ENCODE measurements at places on chromosomes 1 and 21.

DNA sequence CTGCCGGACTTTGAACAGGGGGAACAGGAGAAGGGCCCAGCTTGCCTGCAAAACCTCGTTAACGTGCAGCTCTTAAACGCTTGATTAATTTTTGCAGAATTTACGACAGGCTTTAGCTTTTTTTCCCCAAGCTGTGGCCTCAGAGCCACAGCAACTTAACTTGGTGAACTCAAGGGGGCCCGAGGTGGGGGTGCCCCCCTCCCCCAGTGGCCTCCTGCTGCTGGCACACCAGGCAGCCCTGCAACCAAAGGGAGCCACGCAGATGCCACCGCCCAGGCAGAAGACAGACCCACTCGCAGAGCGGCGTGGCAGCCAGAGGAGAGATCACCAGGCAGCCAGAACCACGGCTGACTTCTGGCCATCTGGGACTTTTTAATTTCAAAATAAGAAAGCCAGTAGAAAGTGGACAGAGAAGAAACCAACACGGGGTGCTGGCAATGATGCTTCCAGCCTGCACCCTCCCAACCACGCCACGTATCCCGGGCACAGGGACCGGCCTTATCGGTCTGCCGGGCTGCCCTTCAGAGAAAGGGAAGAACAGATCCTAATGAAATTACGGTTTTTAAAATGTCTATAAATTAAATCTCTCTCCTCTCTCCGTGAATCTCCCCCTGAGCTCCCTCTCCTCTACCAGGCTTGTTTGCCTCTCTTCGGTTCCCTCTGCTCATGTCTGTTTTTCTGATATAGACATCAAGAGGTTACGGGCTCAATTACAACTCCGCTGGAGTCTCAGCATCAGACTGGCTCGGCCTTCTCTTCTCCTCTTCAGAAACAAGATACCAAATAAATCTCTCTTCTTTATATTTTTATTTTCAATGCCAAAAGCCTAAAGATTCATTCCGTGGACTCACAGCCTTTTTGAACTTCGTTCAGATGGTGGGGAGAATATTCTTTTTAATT is 6.4 kb downstream of the CASZ1 start:
- DNase-seq: no peak

DNA sequence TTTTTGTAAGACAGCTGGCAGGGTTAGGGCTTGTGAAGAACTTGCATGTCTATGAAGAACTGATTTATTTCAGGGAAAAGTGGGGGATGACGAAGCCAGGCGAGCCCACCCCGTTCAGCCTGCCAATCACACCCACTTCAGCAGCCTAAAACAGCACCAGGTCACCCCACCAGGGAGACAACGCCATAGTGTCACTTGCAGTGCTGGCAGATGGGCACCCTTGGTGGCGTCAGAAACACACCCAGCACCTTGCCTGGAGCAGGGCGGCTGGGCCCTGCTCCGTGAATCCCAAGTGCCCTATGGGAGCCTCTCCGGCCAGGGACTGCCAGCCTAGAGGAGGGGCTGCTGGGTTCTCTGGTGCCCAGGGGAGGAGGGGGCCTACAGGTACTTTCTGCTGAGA is 5.0 kb upstream of the NADK start:
- DNase-seq: peak; percentile 42

DNA sequence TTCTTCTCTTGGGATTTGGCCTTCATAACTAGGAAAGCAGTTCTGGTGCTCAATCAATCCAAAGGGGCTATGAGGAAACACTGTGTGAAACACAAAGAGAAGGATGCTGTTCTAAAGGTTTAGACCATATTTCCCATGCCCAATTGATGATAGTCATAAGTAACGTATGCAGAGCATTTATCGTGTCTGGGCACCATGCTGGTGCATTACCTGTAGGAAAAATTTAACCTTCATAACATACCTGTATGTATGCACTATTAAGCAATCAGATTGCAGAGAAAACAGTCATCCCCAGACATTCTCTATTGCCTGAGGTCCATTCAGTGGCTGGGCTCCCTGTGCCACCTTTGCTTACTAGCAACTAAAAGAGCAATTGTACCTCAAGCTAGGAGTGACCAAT is 381.4 kb downstream of the PLPP3 start:
- no peak for DNase-seq

- no peak for DNase-seq
Observed at GRCh38 chr1:153789478-153790034, 14.3 kb downstream of the SLC27A3 start.

DNA sequence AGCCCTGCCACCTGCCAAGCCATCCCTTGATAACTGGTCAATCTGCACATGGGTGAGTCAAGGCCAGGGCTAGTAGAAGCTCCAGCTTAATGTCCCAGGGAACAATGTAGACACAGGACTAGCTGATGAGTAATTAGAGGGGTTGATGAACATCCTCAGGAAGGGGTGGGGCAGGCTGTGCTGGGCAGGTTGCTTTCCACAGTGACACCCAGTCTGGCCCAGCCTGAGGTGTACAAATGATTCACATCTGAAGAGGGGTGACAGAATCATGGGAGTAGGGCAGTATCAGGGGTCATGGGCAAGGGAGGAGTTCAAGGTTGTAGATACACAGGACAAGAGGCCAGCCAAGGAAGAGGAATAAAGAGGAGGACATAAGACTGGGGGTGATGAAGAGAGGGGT is 4.3 kb downstream of the LPAR3 start:
- no peak for DNase-seq

DNA sequence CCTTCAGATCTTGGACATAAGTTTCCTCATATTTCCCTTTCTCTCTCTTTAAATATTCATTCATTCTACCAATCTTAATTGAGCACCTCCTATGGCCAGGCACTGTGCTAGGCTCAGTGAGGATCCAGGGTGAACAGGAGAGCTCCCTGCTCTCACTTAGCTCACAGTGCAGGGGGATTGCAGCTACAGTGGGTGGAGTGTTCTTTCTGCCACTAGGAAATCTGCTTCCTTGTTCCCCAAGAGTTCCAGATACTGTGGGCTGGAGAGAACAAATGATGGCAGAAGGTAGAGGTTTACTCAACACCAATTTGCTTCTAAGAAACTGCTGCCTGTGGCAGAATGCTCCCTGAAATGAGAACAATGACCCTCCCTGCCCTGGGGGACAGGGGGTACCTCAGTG is 5.1 kb upstream of the FABP3 start:
- no peak for DNase-seq

GRCh38 chr1:1267488-1268283 is 6.0 kb downstream of the UBE2J2 start:
- DNase-seq: no peak

Data from NAMALWA (cell line).